Calu3 (cell line): ENCODE measurements at places on chromosomes 2 and 18.

DNA sequence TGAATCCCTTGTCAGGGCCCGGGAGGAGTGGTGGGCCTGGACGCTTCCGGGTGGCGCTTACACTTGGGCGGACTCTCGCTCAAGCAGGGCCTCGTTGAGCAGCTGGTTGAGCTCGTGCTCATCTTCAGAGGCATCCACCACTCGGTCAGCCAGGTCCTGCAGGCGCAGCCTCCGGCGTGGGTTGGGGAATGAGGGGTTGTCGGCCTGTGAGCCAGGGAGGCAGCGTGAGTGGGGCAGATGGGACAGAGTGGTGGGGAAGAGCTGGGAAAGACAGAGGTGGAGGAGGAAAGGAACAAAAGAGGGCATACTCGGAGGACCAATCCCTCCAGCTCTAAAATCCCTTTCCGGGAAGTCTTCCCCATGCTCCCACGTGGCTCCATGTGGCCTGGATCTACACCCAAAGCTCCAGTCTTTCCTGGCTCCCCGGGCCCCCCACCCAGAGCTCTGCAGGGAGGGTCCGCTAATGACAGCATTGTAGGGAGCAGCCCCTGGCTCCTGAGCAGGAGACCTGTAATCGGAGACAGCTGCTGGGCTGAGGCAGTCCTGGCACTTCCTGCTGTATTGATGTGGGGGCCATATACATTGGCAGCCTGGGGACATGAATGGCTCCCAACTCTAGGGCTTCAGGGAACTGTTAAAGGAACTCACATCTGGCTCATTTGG is 41.6 kb downstream of the CENPO start:
- DNase-seq, result no peak

DNA sequence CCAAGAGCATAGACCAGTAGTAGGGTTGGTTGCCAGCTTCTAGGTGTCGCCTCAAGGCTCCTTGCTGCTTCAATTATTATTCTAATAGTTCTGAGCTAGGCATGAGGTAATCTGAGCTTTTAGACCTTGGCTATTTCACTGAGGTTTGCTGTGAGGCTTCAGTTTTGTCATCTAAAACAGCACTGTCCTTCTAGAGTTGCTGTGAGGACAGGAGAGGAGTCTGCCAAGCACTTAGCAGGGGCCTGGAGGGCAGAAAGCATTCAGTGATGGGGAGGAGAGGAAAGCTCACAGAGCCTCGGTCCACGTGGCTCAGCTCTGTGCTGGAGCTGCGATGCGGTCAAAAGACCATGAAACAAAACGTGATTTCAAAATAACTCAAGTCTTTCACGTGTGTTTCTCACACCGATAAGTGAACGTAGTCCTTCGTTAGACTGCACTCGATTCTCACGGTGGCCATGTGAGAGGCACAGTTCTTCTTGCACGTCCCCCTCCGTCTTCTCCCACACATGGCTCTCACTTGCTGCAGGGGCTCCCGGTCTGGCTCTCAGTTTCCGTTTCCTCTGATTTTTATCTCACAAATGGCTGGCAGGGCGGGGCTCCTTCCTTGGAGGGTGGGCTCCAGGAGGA is 113.7 kb downstream of the B3GNT2 start:
- no peak for DNase-seq

GRCh38 chr2:239046822-239047221 is 198.9 kb downstream of the TWIST2 start:
- DNase-seq, result no peak

- DNase-seq, result no peak
Observed at GRCh38 chr2:12932192-12932591, 215.5 kb downstream of the TRIB2 start.

DNA sequence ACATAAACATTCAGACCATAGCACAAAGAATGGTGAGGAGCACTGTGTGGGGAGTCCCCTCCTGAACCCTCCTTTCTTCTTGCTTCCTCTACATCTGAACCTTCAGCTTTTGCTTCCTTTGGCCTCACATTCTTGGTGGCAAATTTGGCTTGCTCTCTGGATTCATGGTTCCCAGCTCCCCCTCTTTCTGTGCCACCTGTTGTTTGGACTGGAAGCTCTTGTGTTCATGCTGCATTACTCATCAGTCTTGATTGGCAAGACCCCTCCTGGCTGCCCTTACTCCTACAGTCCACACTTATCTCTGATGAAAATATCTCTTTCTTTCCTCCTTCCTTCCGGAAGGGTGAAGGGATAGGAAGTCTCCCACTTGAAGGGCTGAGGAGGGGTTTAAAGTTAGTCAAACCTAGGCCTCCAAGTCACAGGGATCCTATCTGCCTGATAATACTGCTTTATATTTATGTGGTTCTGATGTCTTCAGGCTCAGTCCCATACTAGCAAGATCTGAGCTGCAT is 70.0 kb downstream of the MYO3B start:
- no peak for DNase-seq

DNA sequence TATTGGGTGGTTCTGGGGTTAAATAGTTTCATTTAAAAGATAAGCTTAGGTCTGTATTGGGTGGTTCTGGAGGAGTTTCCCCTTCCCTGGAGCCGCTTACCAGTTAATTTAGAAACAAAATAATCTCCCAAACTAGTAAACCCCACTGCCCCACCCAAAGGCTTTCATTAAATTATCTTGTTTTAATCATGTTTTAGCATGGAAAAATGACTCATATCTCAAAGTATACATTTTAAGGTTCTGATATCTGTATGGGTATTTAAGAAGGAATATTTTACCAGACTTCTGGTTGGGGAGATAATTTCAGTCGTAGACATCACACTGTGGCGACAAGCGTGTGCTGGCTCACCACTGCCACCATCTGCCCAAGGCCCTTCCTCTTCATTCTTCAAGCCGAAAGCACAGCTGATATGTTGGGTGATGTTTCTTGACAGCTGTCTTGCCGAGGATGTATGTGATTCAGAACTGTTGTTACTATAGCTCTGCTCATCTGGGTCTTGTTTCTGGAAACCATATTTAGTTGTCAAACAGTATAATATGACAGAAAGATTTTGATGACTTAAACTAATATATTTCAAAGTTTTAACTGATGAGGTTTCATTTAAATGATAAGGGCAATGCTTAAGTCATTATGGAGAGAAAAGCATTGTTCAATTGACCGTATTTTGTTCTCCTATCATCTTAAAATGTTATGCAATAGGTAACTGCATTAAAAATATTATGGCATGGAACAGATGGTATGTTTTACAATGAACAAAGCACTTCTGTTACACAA is 5.1 kb downstream of the FIGLA start:
- DNase-seq, result peak; percentile 47

DNA sequence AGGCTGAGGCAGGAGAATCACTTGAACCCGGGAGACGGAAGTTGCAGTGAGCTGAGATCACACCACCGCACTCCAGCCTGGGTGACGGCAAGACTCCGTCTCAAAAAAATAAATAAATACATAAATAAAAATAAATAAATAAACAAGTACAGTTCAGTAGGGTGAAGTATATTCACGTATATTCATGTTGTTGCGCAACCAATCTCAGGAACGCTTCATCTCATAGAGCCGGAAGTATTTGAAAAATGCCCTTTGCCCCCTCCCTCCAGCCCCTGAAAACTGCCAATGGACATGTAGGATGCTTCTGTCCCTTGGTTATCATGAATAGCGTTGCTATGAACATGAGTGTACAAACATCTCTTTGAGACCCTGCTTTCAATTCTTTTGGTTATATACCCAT is 132.0 kb downstream of the DTNB start:
- DNase-seq, result no peak

DNA sequence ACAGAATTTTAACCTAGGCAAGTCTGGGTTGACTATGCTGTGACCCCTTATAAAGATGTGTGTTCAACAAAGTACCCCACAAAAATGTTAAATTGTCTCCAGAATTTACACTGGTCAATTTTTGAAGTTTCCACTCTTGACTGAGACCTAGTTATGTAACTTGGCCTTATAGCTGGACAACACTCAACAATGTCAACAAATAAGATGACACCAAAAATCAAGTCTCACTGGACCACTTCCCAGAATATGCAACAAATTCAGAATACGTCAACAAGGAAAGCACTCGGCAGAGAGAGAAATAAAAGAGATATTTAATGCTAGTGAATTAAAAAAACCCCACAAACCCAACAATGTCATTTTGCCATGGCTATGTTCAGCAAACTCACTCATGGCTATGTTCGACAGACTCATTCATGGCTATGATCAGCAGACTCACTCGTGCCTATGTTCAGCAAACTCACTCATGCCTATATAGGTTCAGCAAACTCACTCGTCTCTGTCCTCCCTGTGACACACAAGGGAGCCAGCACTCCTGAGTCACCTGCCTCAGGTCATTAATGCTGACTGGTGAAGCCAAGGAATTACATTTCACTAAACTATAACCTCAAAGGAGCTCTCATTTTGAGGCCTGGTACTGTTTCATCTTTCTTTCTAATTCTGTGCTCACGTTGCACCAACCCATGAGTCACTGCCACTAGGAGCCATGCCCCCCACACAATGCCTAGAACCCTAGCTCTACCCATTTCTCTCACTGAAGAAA is 72.7 kb downstream of the PTPN2 start:
- DNase-seq, result no peak

DNA sequence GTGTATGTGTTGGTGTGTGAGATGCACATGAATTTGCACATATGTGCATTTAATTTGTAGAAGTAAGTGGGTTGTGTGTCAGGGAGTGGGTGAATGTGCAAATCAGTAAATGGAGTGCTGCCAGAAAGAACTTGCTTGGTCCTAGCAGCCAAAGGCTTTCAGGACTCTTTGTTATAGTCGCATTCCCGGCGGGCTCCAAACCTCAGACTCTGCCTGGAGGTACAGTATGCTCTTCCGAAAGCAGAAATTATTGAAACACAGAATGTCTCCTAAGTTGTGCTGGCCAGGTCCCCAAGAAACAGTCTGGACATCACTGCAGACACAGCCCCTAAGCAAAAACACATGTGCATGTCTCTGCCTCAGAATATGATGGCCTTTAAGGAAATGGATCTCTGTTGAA is 232.4 kb downstream of the INSIG2 start:
- DNase-seq, result no peak

GRCh38 chr18:37270038-37270665 is 295.4 kb downstream of the CELF4 start:
- DNase-seq, result peak; percentile 59

DNA sequence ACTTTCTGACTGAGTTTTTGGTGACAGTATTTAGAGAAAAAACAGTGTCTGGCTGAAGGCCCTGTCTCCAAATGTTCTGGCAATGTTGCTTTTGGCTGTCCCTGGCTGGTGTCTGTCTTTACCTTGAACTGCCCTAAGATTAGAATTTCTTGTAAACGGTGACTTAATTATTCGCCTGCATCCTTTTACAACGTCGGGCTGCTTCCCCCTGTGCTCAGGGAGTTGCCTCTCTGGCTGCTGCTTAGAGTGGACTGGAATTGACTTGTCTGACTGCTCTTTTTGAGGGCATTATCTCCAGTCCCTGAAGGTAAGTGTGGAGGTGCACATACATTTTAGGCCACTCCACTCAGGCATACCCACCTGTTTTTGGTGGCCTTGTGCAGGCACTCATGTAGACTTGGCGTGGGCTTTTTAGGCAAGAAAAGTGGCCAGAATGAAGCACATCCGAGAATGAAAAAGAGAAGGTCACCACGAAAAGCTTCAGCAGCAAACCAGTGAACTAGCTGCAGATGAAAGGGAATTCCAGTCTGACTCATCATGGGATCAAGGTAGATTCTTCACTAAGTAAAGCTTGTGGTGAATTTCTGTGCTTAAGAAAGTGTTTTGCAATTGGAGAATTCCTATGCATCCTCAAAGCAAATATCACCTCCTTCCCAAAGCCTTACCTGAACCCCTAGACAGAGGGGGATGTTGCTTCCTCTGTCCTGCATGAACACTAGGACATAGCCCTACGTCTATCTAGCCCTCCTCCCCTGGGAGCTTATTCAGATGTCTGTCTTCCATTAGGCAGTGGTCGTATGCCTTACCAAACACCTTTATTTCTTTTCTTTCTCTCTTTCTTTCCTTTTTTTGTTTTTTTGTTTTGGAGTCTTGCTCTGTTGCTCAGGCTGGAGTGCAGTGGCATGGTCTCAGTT is 230.3 kb upstream of the TRIB2 start:
- DNase-seq, result no peak

DNA sequence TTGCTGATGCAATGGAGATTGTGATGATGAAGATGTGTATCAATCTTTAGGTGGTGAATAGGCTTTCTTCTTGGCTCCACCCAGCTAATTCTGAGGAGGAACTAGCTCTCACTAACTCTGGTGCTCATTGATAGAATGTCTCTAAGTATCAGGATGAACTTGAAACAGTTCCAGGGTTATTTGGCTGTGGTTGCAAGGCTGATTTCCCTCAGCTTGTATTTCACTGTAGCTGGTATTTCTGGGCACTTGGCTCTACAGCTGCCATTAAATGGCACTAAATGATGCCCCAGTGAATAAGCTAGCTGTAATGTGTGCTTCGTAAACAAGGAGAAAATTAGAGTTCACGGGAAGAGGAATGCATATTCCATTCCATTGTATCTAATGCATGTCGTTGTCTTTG is 241.2 kb downstream of the RPIA start:
- no peak for DNase-seq

DNA sequence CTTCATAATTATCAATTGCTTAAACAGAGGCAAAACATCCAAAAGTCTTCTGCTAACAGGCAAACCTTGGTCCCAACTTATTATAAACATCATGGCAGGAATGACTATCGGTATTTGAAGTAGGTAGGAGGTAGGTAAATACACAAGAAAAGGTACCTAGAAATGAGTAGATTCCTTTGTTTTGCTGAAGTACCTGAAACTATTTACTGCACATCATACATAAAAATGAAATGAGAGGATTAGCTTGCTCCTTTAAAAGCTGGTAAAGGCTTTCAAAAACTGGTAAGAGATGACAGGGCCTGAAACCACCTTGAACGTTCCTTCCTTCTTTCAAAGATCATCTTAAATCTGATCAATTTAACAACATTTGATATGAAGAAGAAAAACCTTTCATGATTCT is 55.2 kb upstream of the MAPRE2 start:
- DNase-seq, result no peak

DNA sequence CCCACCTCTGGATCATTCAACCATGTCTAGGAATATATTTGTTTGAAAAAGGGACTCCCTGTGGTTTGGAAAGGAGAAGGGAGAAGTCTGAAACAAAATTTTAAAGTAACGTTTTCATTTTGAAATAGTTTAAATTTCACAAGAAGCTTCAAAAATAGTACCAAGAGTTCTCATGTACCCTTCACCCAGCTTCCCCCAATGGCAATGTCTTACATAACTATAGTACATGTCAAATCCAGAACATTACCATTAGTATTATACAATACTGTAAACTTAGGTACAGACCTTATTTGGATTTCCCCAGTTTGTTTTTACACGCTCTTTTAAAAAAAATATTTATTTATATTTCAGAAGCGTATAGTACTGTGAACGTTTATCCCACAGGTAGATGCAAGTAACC is 4.0 kb upstream of the LYG2 start:
- DNase-seq, result no peak

GRCh38 chr2:99959261-99960014 is 183.0 kb downstream of the AFF3 start:
- DNase-seq, result no peak

- DNase-seq, result no peak
Observed at GRCh38 chr2:10441948-10442347, 6.2 kb downstream of the ODC1 start.

DNA sequence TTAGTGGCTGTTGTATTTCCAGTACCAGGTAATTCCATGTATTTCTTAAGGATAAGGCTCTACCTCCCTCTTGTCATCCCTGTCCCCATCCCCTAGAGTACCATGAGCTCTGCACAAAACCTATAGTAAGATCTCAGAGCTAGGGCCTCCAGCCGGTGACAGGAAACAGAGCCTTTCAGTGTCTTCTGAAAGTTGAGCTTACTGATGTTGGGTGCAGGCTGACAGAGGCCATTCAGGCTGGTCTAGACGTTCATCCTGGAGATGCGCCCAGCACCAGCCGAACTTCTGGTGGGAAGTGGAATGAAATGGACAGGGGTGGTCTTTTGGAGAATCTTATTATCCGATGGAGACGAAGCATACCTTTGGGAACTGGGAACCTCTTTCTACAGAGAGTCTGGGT is 16.7 kb upstream of the LYPD6B start:
- DNase-seq, result no peak
